BJ (cell line): ENCODE measurements at places on chromosomes 11 and 22.

DNA sequence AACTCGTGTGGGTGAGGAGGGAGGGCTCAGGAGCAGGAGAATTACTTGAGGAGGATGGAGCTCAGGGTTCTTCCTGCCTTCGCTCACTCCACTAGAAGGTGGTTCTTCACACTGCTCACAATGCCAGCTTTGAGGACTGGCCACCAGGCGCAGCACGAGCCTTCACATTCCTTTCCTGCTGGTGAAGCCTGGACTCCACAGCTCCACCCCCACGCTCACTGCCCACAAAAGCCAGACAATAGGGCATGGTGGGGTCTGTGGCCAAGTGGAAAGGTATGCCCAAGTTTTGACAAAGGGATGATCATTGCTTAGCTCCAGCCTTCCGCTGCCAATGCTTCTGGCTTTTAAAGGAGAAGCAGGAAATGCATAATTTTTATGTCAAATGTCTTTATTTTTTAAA, 58.0 kb upstream of the FADD start:
- DNase-seq: no peak

DNA sequence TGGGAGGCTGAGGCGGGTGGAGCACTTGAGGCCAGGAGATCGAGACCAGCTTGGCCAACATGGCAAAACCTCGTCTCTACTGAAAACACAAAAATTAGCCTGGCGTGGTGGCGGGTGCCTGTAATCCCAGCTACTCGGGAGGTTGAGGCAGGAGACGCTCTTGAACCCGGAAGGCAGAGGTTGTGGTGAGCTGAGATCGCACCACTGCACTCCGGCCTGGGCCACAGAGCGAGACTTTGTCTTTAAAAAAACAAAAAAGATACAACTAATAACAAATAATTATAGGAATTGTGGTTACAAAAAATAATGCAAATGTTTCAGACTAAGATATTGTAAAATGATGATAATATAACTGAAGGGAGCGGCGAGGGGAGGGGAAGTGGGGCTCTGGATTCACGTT, 90.3 kb upstream of the RTL6 start:
- no peak for DNase-seq

GRCh38 chr11:74492974-74493790, at the start of gene LIPT2:
TSS of gene LIPT2 (minus strand) at chr11:74493724. CDS start at chr11:74493703, 21 bp downstream.
- peak; percentile 87 for DNase-seq

DNA sequence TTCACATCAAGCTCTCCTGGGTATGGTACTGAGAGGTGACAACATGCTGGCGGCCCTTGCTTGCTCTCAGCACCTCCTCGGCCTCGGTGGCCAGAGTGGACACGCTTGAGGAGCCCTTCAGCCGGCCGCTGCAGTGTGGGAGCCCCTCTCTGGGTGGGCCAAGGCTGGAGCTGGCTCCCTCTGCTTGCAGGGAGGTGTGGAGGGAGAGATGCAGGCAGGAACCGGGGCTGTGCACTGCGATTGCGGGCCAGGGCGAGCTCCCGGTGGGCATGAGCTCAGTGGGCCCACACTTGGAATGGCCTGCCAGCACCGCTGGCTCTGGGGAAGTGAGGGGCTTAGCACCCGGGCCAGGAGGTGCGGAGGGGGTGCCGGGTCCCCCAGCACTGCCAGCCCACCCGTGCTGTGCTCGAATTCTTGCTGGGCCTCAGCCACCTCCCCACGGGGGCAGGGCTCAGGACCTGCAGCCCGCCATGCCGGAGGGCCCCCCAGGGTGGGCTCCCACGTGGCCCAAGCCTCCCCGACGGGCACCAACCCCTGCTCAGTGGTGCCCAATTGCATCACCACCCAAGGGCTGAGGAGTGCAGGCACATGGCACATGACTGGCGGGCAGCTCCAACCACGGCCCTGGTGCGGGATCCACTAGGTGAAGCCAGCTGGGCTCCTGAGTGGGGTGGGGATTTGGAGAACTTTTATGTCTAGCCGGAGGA, 106.2 kb downstream of the RAB38 start:
- no peak for DNase-seq

GRCh38 chr22:47625013-47625385, 862.5 kb downstream of the TBC1D22A start:
- DNase-seq: no peak
